ENCODE measurements at places on chromosomes 1 and 21.

- DNase-seq = no peak
Measured at GRCh38 chr1:159473335-159473734, 33.8 kb downstream of the OR10J1 start.

- DNase-seq = no peak
Measured at GRCh38 chr21:36489776-36490165, 9.8 kb upstream of the CLDN14 start.

DNA sequence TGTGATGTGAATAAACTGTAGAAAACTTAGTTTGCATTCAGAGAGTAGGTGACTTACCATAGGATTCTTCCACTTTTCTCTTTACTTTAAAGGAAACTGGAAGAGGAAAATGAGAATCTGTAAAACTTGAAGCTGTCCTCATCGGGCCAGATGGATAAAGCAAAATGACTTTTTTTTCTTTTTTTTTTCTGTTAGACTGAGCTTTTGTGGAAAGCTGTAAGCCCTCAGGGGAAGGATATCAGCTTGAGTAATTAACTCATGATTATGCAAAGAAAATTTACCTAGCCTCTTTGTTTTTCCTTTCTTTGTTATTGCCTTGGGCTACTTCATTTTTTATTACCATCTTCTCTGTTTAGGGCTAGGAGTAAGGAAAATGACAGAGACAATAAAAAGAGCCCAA, 53.4 kb downstream of the DPH5 start:
- no peak for DNase-seq

DNA sequence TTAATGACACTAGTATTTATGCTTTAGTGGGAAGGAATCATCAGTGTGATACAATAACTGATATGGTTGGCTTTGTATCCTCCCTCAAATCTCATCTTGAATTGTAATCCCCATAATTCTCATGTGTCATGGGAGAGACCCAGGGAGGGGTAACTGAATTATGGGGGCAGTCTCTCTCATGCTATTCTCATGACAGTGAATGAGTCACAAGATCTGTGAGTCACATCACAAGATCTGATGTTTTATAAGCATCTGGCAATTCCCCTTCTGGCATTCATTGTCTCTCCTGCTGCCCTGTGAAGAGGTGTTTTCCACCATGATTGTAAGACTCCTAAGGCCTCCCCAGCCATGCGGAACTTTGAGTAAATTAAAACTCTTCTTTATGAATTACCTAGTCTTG, 1760.3 kb downstream of the NCAM2 start:
- no peak for DNase-seq

GRCh38 chr1:95321531-95321930, 87.5 kb downstream of the RWDD3 start:
- DNase-seq = no peak

DNA sequence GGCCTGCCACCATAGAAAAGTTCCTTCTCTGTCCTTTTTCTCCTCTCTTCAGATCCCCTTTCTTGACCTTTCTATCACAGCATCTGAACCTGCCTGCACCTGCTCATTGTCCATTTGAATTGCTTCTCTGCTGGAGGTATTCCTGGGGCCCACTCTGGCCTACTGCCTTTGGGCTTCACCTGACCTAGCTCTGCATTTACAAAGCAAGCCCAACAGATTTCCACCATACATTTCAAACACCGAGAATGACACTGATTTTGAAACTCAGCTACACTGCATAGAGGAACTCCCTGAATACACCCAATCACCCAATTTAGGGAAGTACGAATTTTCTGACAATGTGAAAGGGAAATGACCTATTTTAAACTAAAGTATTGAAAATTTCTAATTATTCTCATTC, 284.5 kb upstream of the USP25 start:
- no peak for DNase-seq

DNA sequence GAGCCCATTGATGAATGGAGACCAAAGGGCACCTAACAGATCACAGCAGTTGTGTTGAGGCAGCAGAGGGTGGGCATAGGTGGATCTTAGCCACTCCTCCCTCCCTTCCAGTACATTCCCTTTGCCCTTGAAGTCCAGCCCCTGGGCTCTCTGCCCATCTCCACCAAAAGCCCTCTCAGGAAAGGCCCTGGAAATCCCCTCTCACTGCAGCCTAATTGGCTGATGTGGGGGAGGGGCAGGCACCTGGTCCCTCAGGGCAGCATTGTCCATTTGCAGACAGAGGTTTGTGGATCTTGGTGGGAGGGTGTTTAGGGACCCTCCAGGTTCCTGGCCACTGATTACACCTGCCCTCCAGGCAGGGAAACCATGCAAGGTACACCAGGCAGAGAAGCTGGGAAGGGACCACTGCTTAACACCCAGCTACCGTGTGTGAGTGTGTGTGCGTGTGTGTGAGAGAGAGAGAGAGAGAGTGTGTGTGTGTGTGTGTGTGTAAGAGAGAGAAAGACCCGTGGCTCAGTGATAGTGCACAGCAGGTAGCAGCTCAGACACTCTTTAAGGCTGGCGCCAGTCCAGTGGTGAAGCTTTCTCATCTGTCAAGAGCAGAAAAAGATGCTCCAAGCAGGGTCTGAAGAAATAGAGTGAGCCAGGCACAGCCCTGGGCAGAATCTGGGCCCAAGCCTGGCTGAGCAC, 71.1 kb downstream of the MATN1 start:
- DNase-seq = no peak

- no peak for DNase-seq
Measured at GRCh38 chr1:46197964-46198811, at the start of gene POMGNT1. POMGNT1 (minus strand) TSS chr1:46198434; CDS start chr1:46197821, 613 bp downstream.
